Stimulated activated CD4-positive, alpha-beta T cell treated with anti-CD3 and anti-CD28 coated beads, Interleukin-15, amount 100 ng/mL, for 1 hour (primary cell): ENCODE measurements at places on chromosomes 11 and 22.

DNA sequence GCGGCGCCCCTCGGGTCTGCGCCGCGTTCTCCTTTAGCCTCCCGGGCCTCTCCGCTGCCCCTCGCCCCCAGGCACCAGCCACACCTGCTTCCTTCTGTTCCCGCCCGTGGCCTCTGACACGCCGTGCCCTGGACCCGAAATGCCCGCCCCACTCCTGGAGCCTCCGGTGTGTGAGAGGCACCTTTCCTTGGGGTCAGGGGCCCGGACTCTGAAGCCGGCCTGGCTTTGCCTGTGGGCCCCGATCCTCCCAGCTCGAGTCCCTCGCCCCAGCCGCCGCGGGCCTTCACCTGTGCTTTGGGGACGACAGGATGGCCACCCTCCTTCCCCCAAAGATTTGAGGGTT, 661 bp upstream of the CDPF1 start:
- no peak for DNase-seq

- no peak for DNase-seq
Measured at GRCh38 chr11:92332986-92333385, 108.4 kb downstream of the FAT3 start.

DNA sequence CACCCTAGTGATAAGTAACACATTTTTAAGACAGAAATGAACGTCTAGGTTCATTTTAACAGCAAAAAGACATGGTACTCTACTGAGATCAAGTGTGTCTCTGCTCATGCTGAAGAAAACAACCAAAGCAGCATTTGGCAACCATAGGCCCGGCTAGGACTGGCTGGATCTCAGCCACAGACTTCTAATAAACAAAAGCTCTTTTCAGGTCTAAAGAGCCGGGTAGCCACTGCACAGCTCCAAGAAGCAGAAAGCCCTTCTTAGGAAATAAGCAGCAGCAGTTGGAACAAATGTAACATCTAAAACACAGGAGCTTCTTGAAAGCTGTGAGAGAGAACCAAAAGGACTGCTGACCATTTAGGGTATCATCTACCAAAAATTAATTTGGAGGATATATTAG, 37.6 kb downstream of the PITPNB start:
- no peak for DNase-seq

DNA sequence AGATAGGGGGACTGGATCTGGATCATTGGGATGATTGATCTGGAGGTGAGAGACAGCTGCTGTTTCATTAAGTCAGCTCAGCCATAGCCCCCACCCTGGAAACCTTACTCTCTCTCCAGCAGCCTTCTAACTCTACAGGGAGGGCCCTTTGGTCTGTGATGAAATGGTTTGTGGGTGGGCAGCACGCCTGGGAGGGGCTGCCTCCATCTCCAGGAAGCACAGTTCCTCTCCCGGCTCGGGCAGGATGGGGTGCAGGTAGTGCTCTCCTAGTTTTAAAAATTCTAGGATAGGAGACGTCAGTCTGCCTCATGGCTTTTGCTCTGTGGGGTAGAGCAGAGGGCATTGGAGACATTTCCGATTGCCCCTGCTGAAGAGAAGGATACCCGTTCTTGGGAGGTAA, 89.7 kb downstream of the CEP164 start:
- no peak for DNase-seq

- DNase-seq, result no peak
Measured at GRCh38 chr11:102448869-102449224, 3.7 kb downstream of the TMEM123 start.

- no peak for DNase-seq
Measured at GRCh38 chr11:132158091-132158490, 787.7 kb downstream of the NTM start.

GRCh38 chr11:63518548-63518947, 12.7 kb downstream of the LGALS12 start:
- DNase-seq, result no peak

- no peak for DNase-seq
Measured at GRCh38 chr11:102244681-102245409, 72.4 kb upstream of the BIRC3 start.

GRCh38 chr11:115267871-115268270, 236.3 kb downstream of the CADM1 start:
- DNase-seq, result no peak

- no peak for DNase-seq
Measured at GRCh38 chr11:65500387-65501185, 1.7 kb downstream of the MALAT1 start.

DNA sequence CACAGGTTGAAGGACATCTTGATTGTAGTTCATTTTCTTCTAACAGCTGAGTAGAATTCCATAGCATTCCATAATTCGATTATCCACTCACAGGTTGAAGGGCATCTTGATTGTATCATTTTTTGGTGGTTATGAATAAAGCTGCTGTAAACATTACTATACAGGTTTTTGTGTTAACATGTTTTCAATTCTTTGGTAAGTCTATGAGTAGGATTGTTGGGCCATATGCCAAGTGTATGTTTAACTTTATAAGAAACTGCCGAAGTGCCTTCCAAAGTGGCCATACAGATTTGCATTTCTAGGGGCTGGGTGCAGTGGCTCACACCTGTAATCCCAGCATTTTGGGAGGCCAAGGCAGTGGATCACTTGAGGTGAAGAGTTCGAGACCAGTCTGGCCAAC, 44.6 kb downstream of the ANKRD42 start:
- no peak for DNase-seq

DNA sequence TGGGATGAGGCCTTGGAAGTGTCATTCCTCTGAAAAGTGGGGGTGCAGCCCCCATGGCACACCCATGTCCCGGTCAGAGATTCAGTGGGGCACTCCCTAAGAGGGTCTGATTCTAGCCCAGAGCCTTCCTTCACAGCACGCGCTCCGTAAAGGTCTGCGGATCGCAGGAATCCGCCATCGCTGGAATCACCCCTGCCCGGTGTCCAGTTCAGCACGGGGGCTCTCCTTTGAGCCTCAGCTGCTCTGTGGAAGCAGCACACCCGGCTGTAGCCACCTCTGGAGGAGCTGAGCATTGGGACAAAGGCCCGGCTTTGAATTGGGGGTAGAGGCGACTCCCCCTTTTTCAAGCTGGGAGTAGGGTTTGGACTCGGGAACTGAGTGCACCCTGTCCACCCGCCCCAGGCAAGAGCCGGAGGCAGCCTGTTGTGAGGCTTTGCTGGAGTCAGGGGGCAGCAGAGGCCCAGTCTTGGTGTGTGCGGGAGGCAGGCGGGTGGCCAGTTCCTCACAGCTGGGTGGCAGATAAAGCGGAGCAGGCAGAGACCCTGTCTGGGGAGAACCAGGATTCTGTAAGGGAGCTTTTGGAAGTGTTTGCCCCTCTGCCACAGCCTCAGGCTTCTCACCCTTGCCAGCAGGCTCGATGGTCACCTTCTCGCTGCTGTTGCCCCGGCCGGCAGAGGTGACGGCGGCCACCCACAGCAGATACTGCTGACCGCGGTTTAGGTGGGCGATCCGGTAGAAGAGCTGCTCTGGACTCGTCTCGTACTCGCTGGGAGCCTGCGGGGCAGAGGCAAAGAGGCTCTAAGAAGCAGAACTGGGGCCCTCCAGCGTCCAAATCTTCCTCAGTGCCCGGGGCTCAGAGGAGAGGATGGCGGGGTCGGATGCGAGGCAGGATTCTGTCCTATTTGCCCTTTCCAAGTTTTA, 115.9 kb downstream of the CEP164 start:
- DNase-seq, result no peak

- no peak for DNase-seq
Measured at GRCh38 chr11:34996958-34997357, 80.5 kb downstream of the PDHX start.

DNA sequence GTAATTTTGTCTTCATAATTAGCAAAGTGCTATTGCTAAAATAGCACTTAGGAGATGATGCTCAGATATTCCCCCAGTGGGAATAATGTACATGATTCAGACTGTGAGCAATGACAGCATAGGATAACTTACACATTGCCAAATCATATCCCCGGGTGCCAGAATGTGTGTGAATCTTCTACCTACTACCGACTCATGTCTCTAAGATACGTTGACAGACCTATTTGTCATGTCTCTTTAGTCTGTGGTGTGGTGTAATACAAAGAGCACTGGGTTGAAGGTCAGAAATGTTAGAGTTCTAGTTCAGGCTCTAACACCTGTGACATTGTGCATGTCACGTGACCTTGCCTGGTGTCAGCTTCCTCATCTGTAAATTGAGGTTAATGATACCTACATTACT, 31.0 kb upstream of the PICALM start:
- DNase-seq, result no peak

- no peak for DNase-seq
Measured at GRCh38 chr11:20373147-20373546, 9.6 kb downstream of the HTATIP2 start.

DNA sequence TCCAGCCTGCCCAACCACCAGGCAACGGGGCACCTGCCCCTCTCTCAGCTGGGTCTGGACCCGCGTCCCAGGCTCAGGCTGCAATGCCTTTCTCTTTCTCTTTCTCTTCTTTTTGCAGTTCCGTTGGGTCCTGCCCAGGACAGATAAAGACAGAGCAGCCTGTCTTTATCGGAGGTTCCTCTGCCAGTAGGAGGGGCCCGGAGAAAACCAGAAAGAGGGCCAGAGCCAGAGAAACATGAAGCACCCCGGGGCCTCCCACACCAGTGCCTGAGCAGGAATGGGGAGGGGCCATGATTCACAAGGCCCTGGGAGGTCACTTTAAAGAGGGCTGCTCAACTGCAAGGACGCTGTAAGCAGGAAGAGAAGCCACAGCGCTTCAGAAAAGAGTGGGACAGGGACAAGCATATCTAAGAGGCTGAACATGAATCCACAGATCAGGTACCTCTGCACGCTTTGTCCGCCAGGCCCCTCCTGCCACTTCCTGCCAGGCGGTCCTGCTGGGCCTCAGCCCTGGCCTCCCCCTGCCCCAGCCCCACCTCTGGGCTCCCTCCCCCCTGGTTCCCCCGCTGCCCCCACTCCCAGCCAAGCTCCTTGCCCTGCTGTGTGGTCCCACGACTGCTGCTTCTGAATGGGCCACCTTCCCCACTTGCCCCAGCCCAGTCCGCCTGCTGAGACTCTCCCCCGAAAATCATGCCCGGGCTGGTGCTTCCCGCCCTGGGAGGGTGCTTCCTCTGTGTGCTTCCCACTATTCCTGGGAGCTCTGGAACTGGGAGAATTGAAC, at the start of gene APOBEC3C:
Gene APOBEC3C (plus strand): TSS at position 316 of the 781 bp plus-strand sequence. CDS start 106 bp downstream, at position 422.
- peak; percentile 49 for DNase-seq

- no peak for DNase-seq
Measured at GRCh38 chr11:21564833-21565682, 627.8 kb upstream of the ANO5 start.

DNA sequence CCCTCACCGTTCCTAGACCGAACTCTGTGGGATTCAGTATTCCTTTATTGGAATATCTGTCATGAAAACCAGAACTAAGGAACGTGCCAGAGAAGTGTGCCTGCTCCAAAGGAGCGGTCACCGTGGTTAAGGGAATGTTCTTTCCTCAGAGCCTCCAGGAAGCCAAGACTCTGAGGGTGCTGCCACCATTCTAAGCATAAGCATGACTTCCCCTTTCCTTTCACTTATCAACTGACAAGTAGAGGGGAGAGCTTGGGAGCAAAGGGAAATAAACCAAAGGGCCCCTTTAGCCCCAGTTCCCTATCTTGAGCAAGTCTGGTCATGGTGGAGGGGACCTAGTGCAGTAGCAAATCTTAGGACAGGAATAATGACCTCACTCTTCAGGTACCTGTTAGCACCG, 26.8 kb downstream of the CTR9 start:
- no peak for DNase-seq

DNA sequence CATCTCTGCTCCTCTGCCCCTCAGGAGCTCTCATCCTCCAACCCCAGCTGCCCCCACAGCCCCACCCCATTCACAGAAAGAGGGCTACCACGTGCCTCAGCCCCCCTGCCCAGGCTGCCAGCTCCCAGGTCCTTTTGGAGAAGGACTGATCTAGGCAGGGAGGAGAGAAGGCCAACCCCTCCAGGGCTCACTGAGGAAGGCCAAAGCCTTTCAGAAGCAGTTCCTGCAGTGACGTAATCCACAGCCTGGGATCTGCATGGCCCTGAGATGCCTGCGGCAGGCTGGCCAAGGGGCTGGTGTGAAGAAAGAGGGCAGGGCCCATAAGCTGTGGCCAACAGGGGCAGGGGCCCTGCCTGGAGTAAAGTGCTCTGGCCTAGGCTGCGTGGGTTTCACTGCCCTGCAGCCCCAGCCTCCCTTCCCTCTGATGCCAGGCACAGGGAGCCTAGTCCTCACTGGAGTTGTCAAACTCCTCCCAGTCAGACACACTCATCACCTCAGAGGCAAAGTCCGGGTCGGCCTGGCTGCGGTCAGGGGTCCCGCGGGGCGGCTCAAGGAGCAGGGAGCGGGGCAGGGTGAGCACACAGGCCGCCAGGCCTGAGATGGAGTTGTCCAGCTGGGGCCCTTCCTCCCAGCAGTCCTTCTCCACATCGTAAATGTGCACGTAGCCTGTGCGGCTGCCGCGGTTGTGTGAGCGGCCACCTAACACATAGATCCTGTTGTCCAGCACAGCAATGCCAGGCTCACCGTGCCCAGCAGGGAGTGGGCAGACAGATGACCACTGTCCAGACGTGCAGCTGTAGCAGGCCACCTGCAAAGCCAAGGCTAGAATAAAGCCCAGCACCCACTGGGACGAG, 4.2 kb upstream of the SCARF2 start:
- no peak for DNase-seq

GRCh38 chr11:44120169-44120568, 24.7 kb downstream of the EXT2 start:
- DNase-seq, result no peak

DNA sequence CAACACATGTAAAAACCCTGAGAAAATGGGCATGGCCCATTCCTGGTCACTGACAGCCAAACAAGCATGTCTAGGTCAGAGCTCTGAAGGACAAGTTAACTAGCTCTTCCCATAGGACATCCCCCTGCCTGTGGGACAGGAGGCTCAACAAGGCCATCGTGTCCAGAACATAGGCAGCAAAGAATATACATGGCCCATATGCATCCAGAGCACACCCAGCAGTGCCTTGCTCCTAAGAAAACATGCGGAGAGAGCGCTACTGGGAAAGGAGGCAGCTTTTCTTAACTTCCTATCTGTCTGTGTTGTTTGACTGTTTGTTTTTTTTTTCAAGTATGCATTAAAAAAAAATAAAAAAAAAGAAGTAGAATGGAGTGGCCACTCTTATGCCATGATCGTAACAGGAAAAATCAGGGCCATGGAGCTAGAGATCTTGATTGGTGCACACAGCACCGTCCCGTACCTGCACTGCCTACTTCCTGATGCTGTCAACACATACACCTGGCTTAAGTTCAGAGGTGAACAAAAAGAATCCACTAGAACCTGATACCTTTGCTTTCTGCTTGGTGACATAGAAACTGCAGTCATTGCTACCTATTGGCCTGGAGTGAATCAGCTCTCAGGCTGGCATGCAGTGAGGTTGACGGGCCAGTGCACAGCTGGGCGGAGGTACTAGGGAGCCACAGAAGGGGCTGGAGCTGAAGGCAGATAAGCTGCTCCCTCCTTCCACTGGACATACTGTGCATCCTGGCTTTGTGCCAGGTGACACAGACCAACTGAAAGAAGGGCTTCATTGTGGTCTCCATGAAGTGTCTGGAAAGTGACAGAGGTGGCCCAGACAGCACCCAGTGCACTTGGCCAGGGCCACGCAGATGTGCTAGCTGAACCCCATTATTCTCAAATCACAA, 11.9 kb downstream of the UFD1 start:
- no peak for DNase-seq

- no peak for DNase-seq
Measured at GRCh38 chr11:1038361-1038760, 1.8 kb upstream of the MUC6 start.

GRCh38 chr11:16895306-16895705, 118.9 kb downstream of the PLEKHA7 start:
- no peak for DNase-seq
